IPS DF 19.7 (cell line): ENCODE measurements at places on chromosomes 11 and 22.
A peak's percentile ranks its signal among the peaks of the same experiment; 100 is the strongest.

GRCh38 chr11:76293189-76293631, 86.9 kb upstream of the WNT11 start:
- no peak for DNase-seq

DNA sequence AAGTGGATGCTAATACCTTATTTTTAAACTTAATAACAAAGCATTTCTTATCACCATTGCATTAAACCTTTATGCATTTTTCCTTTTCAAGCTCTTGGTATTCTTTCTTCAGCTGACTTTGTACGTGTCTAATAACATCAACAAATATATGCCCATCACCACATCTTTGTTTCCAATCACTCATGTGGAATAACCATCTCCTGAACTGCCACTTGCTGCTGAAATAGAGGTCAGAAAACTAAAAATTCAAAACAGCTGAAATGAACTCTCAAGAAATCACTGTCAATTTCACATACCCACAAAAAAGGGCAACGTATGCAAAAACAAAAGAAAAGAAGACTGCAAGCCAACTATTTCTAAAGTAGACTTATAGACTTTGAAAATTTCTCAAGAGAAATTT, 7.4 kb downstream of the MSANTD4 start:
- DNase-seq: no peak

DNA sequence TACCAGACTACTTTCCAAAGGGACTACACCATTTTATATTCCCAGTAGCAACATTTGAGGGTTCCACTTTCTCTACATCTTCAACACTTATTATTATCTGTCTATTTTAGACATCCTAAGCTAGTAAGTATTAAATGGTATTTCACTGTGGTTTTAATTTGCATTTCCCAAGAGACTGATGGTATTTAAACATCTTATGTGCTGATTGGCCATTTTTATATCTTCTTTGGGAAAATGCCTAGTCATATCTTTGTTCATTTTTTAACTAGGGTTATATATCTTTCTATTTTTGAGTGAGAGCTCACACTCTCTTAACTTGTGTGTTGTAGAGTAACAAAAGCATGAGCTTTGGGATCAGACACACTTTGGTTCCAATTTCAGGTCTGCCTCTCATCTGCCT, 73.7 kb downstream of the PRCP start:
- DNase-seq: no peak

DNA sequence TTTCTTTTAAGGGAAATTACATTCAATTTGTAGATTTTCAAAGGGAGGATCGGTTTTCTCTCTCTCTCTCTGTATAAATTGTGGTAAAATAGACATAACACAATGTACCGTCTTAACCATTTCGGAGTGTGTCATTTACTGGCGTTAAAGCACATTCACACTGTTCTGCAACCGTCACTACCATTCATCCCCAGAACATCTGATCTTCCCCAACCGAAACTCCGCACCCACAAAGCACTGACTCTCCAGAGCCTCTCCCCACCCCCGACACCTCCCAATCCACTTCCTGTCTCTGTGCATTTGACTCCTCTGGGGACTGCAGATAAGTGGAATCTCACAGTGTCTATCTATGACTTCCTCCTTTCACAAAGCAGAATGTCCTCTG, 15.9 kb upstream of the GRAMD4 start:
- DNase-seq: no peak

GRCh38 chr22:20783844-20784723, 10.2 kb downstream of the SERPIND1 start:
- DNase-seq: peak; percentile 20

GRCh38 chr22:31039393-31039792, 41.7 kb upstream of the SMTN start:
- no peak for DNase-seq

DNA sequence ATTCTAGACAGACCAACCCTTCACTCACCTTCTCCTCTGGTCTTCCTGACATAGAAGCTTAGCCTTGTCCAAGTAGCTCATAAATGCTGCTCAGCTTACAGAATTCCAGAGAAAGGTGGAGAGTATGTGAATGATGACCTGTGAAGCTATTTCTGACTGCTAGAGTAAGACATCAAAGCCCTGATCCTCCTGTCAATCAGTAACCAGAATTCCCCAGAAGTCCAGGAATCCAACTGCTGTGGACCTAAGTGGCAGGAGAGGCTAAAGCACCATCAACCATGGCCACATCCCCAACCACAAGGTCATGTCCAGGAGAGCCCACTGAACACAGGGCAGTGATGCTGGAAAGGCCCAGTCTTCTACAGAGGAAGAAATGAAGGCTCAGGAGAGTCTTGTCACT, 2.6 kb downstream of the OR51G2 start:
- DNase-seq: no peak

- DNase-seq: no peak
These were observed 19.9 kb downstream of the ARAP1 start for GRCh38 chr11:72732329-72732728.

GRCh38 chr11:2885017-2885677, 428 bp downstream of the CDKN1C start:
- no peak for DNase-seq

DNA sequence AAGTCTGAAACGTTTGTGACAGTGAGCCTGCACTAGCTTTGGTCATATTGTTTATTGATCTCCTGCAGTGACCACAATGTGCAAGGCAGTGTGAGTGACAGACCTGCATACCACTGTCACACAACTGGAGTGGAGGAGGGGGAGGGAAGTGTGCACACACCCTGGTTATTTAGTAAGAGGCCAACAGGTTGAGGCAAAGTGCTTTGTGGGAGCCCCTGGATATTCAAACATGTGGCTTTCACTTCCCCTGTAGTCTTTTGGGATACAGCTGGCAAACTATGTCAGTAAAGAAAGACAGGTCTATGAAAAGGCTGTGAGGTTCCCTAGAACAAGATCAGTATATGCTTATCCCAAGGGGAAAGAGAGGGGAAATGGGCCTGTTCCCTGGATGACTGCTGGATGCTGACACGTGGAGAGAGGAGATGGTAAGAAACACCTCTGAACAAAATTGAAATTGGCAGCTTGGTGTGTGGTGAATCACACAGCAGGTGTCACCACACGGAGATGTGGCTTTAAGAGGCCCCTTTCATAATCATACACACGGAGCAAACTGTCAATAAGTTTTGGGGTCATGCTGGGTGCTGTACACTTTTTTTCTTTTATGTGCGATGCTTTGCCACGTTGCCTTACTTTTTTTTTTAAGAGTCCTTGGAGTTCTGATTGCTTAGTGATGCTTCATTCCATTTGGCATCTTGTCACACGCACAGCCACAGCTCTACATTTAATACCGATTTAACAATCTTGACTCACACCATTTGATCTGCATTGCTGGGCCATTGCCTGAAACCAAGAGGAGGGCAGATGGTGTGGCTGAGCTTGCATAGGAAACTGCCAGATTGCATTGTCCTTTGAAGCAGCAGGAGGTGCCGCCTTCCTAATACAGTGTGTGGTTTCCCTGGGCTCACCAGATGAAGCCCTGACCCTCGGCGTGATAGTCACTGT, 11.3 kb downstream of the OSBP2 start:
- no peak for DNase-seq

DNA sequence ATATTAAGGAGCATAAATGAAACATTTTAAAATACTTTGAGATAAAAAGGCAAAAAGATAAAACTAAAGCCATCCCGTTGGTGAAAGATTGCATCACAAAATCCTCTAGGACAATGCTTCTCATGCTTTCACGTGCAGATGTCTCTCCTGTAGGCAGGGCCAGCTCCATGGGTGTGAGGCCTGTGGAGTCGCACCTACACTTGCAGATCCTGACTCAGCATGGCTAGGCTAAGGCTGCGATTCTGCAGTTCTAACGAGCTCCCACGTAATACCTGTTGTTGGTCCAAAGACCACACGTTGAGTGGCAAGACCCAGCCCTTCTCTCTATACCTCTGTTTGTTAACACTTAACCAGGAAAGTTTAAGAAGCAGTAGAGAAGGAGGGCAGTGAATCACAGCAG, 62.1 kb upstream of the CAPRIN1 start:
- DNase-seq: no peak

DNA sequence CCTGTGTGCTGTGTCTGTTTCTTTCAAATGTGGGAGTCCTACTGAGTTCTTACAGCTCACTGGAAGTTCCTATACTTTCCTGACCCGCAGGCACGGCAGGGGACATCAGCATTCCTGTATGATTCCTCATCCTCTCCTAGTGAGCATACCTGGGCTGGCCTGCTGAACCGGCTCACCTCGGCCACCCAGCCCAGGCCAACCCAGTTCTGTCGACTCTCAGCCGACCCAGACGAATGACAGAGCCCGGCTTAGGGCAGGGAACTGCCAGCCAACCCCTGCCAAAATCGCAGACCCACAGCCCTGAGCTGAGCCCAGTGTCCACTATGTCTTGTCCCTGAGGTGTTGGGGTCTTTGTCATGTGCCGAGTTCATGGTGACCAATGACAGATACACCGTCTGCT, 339.7 kb downstream of the BRD1 start:
- no peak for DNase-seq

DNA sequence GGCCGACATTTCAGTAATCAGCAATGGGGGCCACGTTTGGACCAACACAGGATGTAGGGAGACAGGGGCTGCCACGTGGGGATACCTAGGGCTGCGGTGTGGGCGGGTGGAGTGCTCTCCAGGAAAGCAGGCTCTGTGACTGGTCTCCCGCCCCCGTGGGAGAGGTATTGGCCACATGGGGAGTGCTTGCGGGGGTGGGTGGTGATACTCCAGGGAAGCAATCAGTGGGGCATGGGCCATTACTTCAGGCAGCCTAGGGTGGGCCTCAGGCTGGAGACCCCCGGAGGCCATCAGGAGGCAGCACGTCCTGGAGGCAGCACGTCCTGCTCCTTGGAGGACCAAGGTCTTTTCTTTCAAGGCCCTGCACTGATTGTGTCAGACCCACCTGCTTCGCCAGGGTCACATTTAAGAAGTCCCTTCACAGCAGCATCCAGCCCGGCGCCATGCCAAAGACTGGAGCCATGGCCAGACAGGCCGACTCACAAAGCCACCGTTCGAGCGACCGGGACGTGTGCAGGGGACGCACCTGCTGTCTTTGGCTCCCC, 3.0 kb upstream of the MUC2 start:
- DNase-seq: no peak

DNA sequence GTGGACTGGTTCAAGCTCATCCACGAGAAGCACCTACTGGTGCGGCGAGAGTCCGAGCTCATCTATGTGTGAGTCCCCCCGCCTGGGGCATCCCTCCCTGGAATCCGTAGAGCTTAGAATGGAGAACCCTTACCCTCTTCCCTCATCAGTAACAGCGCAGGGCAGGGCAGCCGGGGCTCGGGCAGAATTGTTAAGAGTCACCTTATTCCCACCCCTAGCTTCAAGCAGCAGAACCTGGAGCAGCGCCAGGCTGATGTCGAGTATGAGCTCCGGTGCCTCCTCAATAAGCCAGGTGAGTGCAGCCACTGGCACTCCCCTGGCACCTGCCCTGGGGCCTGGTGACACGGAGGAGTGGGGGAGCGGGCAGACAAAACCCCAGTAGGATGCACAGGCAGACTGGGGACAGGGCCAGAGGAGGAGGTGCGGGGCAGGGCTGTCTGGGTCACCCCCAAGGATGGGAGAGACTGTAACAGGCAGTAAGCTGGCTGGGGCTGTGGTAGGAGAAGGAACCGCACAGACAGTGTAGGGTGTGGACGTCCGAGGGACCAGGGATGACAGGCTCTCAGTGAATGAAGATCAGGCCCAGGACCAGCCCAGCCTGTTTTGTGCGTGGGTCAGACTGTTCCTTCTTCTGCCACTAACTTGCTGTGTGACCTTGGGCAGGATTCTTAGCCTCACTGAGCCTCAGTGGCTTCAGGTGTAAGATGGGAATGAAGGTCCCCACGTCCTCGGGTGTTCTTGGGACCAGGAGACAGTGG, 20.4 kb downstream of the C22orf23 start:
- no peak for DNase-seq

DNA sequence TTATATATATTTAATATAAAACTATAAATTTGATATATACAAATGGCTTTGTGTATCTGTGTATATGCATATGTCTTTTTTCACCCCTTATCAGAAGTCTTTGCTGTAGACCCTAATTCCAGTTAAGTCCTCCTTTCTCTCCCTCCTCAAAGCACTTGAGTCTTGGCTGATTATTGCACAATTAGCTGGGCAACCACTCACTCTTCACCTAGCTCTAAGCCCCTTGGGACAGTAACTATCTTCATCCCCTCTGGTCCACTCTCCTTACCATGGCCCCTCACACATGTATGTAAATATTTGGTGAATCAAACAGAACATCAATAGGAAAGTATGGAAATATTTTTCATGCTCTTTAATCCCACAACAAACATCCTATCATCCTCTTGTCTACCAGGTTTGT, 909 bp upstream of the OR5B21 start:
- no peak for DNase-seq

DNA sequence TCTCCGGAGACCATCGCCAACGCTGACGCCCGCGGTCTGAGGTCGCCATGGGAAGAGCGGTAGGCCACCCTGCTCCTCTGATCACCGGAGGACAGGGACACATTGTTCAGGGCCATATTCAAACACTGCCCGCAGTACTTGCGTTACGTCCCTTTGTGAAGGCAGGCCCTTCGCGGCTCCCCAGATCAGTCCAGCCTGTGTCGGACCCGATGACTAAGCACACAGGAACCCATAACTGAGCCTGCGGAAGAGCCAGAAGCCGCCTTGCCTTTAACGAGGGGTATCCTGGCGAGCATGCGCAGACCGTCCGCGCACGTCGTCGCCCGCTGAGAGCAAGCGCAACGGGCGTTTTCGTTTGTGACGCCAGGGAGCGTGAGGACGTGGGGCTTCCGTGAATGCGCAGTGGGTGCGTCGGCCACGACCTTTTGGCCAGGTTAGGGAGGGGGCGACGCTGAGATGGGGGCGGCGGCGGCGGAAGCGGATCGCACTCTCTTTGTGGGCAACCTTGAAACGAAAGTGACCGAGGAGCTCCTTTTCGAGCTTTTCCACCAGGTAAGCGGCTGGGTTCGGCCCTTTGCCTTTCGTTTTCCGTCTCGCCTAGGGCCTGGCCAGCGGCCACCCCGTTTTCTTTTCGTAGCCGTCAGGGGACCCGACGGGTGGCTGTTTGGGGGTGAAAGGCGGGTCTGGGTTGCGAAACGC, at the start of the genes C11orf71 and RBM7:
Gene C11orf71, minus strand, starts transcription at position 296 of the 699 bp plus-strand sequence. Its CDS starts 180 bp downstream, at position 116.
Gene RBM7, plus strand, starts transcription at position 451 of the 699 bp plus-strand sequence. Its CDS starts 6 bp downstream, at position 457.
- DNase-seq: peak; percentile 85

DNA sequence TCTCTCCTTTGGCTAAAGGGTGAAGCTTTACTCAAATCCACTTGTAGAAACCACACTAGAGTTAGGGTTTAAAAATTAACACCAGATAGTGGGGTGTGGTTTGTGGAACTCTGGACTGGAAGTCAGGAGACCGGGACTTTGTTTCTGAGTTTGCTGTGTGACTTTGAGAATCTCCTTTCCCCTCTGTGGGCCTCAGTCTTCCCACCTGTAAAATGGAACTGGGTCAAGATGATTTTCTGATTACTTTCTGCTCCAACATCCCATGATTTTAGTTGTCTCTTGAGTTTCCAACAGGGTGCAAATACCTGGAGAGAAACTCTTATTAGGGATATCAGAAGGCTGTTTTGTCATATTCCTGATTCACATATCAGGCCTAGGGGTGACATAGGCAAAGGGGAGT, 301.0 kb downstream of the MIAT start:
- no peak for DNase-seq

GRCh38 chr22:30564761-30565119, 9.7 kb downstream of the GAL3ST1 start:
- no peak for DNase-seq

- DNase-seq: no peak
These were observed 21.5 kb upstream of the MALAT1 start for GRCh38 chr11:65477149-65477965.
